Peyer's patch (tissue), 4 donors: ENCODE measurements at places on chromosomes 11 and 22.

- DNase-seq = no peak
These were observed 36.5 kb upstream of the ARFGAP3 start for GRCh38 chr22:42893371-42894150.

- no peak for DNase-seq
These were observed 4.0 kb downstream of the NAP1L4 start for GRCh38 chr11:2987881-2988861.

DNA sequence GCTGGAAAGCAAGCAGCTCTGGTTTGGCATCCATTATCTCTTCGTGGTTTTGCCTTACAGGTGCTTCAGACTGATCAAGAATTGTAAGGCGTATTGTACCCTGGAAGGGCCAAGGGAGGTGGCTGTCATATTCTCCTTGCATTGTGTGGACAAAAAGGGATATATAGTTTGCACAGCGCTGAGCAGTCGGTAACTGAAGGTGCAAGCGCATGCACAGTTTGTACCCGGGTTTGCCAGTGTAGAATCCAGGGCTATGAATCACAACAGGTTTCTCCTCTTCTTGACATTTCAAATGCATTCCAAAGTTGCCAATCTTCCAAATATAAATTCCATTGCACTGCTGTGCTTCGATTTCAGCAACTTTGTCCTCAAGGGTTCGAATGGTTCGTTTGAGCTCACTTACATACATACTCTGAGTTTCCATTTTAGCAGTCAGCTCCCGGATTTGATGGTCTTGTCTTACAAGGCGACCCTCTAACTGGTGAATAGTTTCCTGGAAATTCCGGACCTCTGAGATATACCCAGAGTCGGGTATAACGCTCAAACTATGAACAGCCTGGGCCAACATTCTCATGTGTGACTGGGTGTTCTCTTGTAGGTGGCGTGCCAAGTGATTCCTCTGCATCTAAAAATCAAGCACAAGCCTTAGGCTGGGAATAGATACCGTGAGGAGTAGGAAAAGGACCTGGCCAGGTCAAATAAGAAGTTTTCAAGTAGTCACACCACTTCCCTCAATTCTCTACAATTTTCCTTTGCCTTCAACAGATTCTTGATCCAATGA lies 19.9 kb downstream of the TRAF6 start:
- no peak for DNase-seq

- no peak for DNase-seq
These were observed 57.6 kb downstream of the DLG2 start for GRCh38 chr11:85569525-85569924.

DNA sequence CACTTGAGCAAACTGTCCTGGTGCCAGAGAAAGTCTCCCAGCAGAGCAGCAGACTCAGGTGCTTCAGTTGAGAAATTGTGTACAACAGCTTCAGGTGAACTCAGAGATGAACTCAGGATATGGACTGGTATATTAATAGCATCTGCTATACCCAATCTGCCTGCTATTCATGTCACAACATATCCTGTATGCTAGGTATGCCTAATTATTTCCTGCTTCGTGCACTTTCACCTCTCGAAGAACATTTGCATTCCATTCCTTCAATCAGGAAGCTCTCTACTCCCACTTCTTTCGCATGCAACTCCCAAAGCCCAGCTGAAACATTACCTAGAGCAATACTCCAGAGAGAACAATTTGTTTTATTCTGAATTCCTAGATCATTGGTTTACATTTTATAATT lies 207.7 kb downstream of the KCNA4 start:
- DNase-seq = no peak

DNA sequence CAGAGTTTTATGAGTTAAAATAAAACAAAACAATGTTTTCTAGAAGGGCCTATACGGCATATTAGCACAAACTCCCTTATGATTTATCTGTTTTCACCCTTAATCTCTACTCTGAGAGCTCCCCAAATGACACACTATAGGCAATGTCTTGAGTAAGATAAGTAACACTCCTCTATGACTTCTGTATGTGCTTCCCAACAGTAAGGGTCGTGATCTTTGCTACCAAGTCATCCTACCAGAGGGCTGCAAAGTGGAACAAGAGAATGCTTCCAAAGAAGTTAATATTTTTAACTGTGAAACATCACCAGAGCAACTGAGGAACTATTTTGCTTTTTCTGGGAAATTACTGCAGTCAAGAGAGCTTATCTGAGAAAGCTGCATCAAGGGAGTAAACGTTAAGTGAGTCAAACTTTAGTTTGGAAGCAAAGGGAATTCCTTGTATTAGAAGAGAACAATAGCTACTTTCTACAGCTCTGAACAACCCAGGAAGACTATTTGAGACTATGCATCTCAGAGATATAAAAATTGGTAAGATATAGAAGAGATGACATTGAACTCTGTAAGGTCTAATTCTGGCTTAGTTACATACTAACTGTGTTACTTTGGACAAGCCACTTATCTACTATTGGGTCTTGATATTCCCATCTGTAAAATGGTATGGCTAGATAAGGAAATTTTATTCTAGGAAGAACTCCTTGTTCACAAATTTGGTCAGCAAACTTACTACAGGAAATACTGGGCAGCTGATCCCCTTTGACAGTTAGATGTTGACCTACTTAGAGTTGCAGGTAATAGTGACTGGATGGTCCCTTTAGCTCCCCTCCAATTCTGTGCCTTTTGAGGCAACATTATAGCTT lies 43.7 kb upstream of the CCDC34 start:
- no peak for DNase-seq

GRCh38 chr11:8683115-8683807 lies 669 bp downstream of the RPL27A start:
- DNase-seq = no peak

DNA sequence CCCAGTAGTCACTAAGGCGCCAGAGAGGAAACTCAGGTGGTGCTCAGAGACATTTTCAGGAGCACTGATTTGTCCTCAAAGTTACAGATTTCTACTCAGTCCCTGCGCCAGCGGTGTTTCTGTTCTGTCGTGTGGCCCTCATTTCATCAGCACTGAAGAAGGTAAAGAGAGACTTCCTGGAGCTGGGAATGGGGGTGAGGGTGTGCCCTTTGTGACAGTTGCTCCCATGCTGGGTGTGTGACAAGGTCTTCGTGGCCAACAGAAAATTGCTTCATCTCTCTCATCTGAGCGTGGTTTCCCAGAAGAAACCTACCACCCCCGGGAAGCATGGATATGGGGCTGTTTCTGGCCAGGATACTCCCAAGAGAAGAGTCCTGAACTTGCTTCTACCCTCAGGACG lies 2.0 kb upstream of the PPARA start:
- DNase-seq = no peak

- no peak for DNase-seq
These were observed 3913.9 kb upstream of the OR11H1 start for GRCh38 chr22:11613898-11614755.

DNA sequence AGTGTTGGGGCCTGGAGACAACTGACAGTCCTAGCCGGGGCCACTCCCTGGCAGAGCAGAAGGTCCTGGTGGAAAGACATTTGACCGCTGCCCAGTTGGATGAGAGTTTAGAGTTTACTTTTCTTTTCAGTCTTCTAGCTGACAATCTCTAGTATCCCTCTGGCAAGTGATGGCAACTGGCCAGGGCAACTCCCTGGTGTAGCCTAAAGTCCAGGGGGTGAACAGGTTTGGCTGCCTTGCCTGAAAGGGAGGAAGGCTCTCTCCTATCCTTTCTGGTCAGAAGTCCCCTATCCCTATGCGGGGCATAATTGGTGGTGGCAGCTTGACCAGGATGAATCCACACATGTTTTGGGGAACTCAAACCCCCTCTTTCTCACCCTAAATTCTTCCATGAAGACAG lies 16.8 kb upstream of the MSANTD2 start:
- DNase-seq = no peak
